SHP77 treated with DMSO at 0.1 percent for 48 hours (cell line): ENCODE measurements at places on chromosomes 6 and 20.

- no peak for DNase-seq
Observed at GRCh38 chr20:11124849-11125505, 451.2 kb upstream of the JAG1 start.

- no peak for DNase-seq
Observed at GRCh38 chr20:50540620-50541605, 30.7 kb downstream of the PTPN1 start.

DNA sequence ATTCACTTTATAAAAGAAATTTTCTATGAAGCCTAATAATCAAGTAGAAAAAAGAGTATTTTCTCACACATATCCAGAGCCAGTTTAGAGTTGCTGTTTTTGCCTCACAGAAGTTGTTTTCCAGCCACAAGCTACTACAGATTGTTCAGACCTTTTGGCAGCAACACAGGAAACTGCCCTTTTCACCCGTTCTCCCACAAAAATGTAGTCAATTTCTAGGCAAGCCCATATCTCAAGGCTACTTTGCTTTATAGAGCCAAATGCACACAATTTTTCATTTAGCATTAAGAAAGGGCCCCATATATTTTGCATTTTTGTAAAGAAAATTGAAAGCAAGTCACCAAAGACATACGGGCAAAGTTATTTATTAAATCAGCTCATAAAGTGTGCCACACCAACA lies 49.5 kb downstream of the EPB41L2 start:
- DNase-seq = no peak

GRCh38 chr6:68637071-68637470 lies 2.0 kb downstream of the ADGRB3 start:
- DNase-seq = no peak

- no peak for DNase-seq
Observed at GRCh38 chr20:34473262-34473883, 42.8 kb upstream of the DYNLRB1 start.

GRCh38 chr6:90167514-90168379 lies 128.9 kb downstream of the BACH2 start:
- DNase-seq = no peak

GRCh38 chr6:135522965-135523692 lies 25.6 kb upstream of the AHI1 start:
- no peak for DNase-seq

DNA sequence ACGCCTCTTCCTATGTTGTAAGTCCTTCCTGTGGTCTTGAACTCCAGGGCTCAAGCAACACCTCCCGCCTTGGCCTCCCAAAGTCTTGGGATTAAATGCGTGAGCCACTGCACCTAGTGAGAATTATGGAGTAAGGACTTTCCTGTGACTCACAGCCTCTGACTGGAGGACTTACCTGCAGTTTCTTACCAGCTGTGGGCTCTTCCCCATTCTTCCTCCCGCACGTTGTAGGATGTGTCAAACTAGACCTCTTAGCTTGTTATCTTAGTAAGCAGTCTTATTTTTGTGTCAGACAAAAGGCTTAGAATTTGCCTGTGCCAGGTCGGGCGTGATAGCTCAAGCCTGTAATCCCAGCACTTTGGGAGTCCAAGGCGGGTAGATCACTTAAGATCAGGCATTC lies 30.9 kb downstream of the BAK1 start:
- no peak for DNase-seq

- no peak for DNase-seq
Observed at GRCh38 chr6:156554160-156554559, 223.0 kb upstream of the ARID1B start.
